Epithelial cell of proximal tubule (primary cell): ENCODE measurements at places on chromosomes 16 and 17. TPM values are rescaled to one million over a fixed set of nuclear protein-coding genes. Genes with fewer than 3 reads are reported as not detected.

The NOG gene
- 75.6 and 86.5 TPM in 2 replicates for total RNA-seq

The ZNF23 gene
- 4.7 and 5.9 TPM in 2 replicates for total RNA-seq

The DHX58 gene
- total RNA-seq, result 2.7 and 4.6 TPM in 2 replicates

The WFIKKN2 gene
- not detected in 2 replicates for total RNA-seq

The YBX2 gene
- 0.14 and 0.35 TPM in 2 replicates for total RNA-seq

The CDH1 gene
- 29.2 and 56.8 TPM in 2 replicates for total RNA-seq

The TMEM114 gene
- total RNA-seq, result not detected in 2 replicates

The HOXB5 gene
- 2.8 and 5.5 TPM in 2 replicates for total RNA-seq

The NPIPA2 gene
- 1.2 TPM in 1 of 2 replicates, not detected in the other for total RNA-seq

The HSF5 gene
- 0.22 and 0.29 TPM in 2 replicates for total RNA-seq

The TBC1D3I gene
- total RNA-seq, result not detected in 2 replicates

The GFER gene
- total RNA-seq, result 21.5 and 36.3 TPM in 2 replicates

The AIPL1 gene
- total RNA-seq, result not detected in 2 replicates

The KRTAP4-9 gene
- total RNA-seq, result 0.58 TPM in 1 of 2 replicates, not detected in the other

The SYNGR3 gene
- total RNA-seq, result 8.5 and 22.0 TPM in 2 replicates

The SEPTIN1 gene
- total RNA-seq, result 0.23 TPM in 1 of 2 replicates, not detected in the other

The SEZ6L2 gene
- total RNA-seq, result 2.2 and 12.8 TPM in 2 replicates

The TAC4 gene
- not detected in 2 replicates for total RNA-seq

The KRT39 gene
- not detected in 2 replicates for total RNA-seq

The GP2 gene
- total RNA-seq, result not detected in 2 replicates

The FN3K gene
- 0.69 and 2.0 TPM in 2 replicates for total RNA-seq

The CCDC200 gene
- total RNA-seq, result not detected in 2 replicates

The EFTUD2 gene
- 78.1 and 129 TPM in 2 replicates for total RNA-seq

The RFFL gene
- 17.7 and 31.5 TPM in 2 replicates for total RNA-seq

The CLEC18B gene
- 0.43 and 18.7 TPM in 2 replicates for total RNA-seq

The NHLRC4 gene
- total RNA-seq, result 0.35 and 0.51 TPM in 2 replicates

The CACNG5 gene
- total RNA-seq, result not detected in 2 replicates

The AATK gene
- total RNA-seq, result 0.52 and 0.87 TPM in 2 replicates

The KRTAP2-2 gene
- not detected in 2 replicates for total RNA-seq

The TUBB3 gene
- total RNA-seq, result 833 and 996 TPM in 2 replicates

The CMTM2 gene
- 0.29 and 1.8 TPM in 2 replicates for total RNA-seq

The ZP2 gene
- not detected in 2 replicates for total RNA-seq

The ENDOV gene
- 8.5 and 13.5 TPM in 2 replicates for total RNA-seq

The SECTM1 gene
- total RNA-seq, result 0.75 and 1.9 TPM in 2 replicates

The CX3CL1 gene
- total RNA-seq, result 6.4 and 13.5 TPM in 2 replicates

The C17orf67 gene
- total RNA-seq, result 0.17 and 0.43 TPM in 2 replicates

The SMPD3 gene
- 0.07 TPM in 1 of 2 replicates, not detected in the other for total RNA-seq

The TBC1D3B gene
- 4.8 TPM in 1 of 2 replicates, not detected in the other for total RNA-seq

The MYH1 gene
- total RNA-seq, result not detected in 2 replicates

The DNAH2 gene
- not detected in 2 replicates for total RNA-seq

The MAP1LC3B gene
- 39.3 and 39.5 TPM in 2 replicates for total RNA-seq

The CD300E gene
- not detected in 2 replicates for total RNA-seq

The DLX3 gene
- total RNA-seq, result not detected in 2 replicates
